ENCODE measurements at places on chromosomes 4 and X.

DNA sequence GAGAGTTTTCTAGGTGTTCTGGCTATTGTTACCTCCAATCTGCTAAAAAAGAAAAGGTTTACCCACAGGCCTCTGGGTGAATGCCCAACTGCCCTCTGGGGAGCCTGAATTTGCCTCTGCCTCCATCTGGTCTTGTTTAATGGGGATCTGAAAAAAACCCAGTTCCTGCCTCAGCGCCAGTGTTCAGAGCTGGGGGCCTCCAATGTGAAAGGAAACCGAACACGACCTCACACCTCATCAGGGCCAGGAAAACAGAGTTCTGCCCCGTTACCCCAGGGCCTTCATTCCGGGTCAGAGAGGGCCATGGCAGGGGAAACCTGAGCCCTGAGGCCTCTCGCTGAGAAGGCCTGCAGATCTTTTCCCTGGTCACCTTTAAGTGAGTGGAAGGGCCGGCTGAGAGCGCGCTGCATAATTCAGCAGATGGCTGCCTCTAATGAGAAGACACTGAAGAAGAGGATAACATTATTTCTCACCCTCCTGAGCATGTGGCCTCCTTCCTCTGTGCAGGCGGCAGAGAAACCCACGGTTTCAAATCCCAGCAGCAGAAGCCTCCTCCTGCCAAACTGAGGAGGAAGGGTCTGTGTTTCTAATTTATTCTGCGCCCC, 6.8 kb downstream of the SEPTIN6 start:
- DNase-seq = no peak

DNA sequence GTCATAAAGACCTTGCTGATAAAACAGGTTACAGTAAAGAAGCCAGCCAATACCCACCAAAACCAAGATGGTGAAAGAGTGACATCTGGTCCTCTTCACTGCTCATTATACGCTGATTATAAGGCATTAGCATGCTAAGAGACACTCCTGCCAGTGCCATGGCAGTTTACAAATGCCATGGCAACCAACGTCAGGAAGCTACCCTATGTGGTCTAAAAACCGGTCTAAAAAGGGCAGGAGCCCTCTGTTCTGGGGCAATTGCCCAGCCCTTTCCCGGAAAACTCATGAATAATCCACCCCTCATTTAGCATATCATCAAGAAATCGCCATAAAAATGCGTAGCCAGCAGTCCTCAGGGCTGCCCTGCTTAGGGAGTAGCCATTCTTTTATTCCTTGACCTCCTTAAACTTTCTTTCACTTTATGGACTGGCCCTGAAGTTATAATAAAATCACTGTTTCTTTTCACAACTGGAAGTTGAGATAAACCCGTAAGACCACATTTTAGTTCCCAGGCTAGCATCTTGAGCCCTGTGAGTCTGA, 260.5 kb upstream of the FAT1 start:
- no peak for DNase-seq

DNA sequence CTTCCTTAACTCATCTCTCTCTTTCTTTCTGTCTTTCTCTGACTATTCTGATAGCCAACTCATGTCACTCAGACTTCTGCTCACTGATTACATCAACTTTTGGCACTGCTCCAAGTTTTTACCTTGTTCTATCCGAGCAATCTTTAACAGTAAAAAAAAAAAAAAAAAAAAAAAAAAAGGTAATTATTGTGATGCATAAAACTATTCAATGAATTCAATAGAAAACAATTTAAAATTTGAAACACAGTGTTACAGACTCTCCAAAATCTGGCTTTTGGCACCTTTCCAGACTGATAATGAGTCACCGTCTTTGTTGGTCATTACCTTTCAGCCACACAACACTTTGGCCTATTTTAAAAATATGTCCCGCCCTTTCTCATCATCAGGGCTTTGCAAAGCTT, 229.5 kb downstream of the GALNTL6 start:
- DNase-seq = peak; percentile 39

DNA sequence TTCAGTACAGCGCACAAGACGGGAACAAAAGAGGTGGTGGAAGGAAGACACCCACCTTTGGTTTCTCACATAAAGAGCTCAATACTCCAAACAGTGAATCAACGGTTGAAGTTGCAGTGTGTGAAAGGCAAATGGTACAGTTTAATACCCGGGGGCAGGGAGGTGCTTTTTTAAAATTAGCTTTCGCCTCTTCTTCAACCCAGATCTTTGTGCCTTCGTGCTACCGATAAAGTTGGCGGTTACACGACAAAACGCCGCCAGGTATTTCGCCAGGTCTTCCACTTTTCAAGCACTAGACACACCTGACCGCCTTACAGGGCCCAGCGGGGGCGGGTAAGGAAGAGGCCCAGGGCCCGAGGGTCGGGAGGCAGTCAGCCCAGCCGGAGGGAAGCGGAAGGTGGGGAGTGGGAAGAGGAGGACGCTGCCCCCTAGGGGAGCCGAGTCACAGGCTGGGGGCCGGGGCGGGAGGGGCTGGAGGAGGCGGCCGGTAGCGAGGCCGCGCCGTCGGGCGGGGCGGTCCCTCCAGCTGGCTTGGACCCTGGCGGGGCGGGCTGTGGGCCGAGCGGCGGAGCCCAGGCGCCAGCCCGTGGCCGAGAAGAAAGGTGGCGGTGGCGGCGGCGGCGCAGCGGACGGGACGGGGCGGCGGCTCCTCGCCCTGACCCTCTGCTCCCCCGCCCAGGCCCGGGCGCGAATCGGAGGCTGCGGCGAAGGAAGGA, 16.0 kb downstream of the UTP3 start:
- DNase-seq = peak; percentile 56

- no peak for DNase-seq
Observed at GRCh38 chr4:158750379-158750778, 18.4 kb upstream of the FNIP2 start.

GRCh38 chr4:150178161-150178560, 99.9 kb downstream of the DCLK2 start:
- no peak for DNase-seq

DNA sequence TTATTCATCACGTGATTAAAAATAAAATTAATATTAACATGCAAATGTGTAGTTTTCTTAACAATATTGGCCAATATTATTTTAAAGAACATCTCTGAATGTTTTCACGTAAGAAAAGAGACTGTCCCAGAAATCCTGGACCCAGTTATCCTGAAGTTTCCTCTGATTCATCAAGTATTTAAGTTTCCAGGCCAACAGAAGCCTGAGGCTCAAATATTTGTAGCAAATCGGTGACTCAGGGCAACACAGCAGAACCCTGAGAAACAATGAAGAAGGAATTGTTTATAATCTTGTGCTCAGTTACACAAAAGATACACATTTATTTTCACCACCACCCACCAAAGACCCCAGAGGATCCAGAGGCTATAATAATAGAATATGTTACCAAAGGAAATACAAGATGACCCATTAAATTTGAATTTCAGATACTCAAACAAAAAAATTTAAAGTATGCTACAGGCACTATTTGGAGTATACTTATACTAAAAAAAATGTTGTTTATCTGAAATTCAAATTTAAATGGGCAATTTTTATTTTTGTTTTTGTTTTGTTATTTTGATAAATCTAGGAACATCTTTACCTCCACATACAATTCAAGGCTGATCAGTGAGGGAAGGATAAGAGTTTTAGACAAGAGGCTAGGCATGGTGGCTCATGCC, 33.9 kb upstream of the SLC7A11 start:
- no peak for DNase-seq

DNA sequence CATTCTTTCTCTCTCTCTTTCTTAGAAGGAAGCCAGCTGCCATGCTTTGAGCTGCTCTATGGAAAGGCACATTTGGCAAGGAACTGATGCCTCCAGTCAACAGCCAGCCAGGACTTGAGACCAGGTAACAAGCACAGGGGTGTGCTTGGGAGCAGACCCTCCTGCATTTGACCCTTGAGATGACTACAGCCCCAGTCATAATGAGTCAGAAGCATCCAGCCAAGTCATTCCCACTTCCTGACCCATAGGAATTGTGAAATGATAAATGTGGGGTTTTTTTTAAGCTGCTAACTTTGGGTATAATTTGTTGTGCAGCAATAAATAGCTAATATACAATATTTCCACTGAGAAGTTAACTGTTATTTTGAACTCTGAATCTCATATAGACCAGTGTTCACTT, 446.9 kb downstream of the GRXCR1 start:
- no peak for DNase-seq

- DNase-seq = no peak
Observed at GRCh38 chrX:136205882-136206380, 45.3 kb downstream of the MAP7D3 start.

DNA sequence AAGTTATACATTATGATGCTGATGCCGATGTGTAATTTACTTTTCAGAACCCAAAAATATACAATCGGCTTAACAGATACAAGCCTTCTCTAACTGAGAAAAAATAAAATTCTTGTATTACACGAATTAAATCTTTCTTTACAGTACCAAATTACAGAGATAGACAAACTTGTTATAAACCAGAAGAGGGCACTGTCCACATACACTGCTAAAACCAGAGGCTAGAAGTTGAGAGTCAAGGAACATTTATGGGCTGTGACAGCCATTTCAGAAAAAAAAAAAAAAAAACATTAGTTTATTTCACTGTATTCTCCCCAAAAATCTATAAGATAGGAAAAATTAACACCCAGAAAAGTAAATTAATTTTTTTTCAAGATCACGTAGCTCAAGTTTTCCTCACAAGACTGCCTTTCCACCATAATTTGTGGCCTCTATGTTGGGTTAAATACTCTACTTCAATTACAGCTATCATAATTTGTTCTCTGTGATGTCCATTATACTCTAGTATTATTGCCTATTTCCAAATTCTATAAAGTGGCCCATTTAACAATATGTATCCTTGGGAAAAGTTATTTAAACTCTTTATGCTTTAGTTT, 12.0 kb downstream of the EREG start:
- DNase-seq = no peak

GRCh38 chr4:133839326-133839725, 362.3 kb downstream of the PABPC4L start:
- no peak for DNase-seq

DNA sequence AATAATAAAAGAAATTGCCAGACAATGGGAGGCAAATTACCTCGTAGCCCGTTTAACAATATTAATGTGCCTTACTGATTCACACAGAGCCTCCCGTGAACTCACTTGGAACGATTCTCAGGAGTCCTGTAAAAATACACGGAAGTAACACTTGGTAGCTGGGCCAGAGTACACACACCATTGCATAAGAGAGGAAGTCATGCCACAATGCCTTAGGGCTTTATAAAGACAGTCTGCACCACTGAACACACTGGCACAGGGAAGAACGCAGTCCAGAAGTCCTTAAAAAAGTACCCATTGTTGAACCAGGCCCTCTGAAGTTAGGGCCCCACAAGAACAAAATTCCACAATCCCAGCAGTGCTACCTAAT, 15.1 kb downstream of the SLC2A9 start:
- peak; percentile 35 for DNase-seq

- DNase-seq = no peak
Observed at GRCh38 chrX:109967156-109967555, 35.8 kb upstream of the TMEM164 start.

DNA sequence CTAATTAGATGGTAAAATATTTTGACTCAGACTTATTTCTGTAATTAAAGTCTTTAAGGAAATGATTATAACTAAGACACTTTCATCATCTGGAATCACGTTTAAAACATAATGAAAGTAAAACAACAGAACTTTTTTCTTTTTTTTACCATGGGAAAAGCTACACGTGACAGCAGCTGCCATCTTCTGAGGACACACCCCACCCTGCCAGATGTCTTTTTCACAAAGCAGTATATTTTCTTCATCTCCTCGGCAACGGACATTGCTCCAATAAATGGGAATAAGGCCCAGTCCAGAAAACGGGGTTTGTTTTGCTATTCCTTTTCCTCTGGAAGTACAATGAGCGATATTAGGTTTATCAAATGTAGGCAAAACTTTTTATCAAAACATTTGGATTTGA, 17.5 kb downstream of the PRSS12 start:
- no peak for DNase-seq
